ENCODE measurements at places on chromosomes 3 and 15.
A peak's percentile ranks its signal among the peaks of the same experiment; 100 is the strongest.

- no peak for DNase-seq
Observed at GRCh38 chr15:63628123-63628822, 31.1 kb downstream of the FBXL22 start.

DNA sequence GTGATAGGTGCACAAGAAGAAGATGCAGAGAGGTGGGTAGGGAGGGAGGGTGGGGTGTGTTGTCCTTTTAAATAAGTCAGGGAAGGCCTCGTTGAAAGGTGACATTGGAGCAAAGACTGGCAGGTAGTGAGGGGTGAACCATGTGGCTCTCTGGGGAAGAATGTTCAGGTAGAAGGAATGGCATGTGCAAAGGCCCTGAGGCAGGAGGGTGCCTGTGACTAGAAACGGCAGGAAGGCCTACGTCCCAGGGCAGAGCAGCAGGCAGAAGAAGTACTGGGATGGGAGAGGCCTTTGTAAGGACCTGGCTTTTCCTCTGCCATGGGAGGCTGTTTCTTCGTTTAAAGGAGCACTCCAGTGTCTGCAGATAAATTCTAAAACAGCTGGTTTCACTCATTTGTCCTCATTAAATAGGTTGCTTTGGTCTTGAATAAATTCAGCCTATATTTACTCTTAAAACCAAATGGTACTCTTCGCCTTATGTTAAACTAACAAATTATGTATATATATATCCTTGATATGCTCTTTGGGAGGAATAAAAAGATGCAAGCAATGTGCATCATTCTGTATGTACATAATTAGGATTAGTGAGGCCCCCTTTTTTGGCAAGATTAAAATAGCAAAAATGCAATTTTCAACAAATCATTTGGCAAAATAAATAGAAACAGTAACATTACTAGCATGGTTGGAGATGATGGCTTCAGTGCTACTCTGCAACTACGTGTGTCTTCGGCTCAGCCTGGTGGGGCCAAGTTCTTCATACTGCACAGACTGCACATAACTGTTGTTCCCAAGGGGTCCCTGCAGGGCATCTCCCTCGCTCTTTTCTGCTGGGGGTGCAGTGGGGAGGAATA lies 151.4 kb downstream of the KLF13 start:
- no peak for DNase-seq

GRCh38 chr3:57876632-57877031 lies 120.5 kb downstream of the SLMAP start:
- DNase-seq: no peak

DNA sequence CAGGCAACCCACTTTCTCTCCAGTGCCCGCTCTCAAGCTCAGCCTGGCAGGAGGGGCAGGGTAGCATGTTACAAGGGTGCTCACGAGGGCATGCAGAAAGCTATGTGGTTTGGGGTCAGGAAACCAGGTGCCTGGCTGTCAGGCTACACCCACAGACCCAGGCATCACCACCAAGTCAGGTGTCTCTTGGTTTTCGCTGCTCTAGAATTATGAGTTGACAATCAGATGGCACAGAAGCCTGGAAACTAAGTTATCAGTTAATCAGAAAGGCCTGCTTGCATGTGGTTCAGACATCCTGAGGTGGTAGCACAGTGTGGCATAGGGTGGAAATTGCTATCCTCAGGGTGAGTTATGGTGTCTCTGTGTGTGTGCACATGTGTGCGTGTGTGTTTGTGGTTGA lies 16.2 kb upstream of the CCR9 start:
- no peak for DNase-seq

DNA sequence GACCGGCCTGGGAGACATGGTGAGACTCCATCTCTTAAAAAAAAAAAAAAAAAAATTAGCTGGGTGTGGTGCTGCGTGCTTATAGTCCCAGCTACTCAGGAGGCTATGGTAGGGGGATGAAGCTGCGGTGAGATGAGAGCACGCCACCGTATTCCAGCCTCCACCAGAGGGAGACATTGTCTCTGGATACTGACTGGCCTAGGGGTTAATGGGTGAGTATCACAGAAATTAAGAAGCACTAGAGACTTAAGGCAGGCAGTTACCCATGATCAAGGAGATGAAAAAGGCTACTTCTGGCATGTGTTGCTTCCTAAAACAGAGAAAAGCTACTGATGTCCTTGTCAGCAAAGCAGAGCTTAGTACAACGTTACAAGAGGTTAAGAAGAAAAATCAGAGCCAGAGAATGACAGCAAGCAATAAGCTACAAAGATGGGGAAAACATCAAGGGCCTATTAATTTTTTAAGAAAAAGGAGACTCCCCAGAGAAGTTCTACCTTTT lies 8.6 kb downstream of the TFRC start:
- DNase-seq: no peak

- no peak for DNase-seq
Observed at GRCh38 chr3:156273111-156273694, 152.8 kb downstream of the KCNAB1 start.

- no peak for DNase-seq
Observed at GRCh38 chr3:136186344-136186743, 9.8 kb downstream of the MSL2 start.

DNA sequence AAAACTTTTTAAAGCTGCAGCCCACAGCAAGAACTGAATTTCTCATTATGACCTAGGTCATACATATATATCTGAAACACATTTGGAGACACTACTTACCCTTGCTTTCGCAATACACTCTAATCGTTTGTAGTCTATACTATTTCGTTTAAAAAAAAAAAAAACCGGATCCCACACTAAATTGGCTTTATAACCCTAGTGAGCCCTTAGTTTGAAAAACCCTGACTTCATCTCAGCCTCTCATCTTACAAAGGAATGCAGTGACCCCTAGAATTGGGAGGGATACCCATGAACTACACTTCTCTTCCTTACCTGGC lies 4.2 kb downstream of the RARRES1 start:
- DNase-seq: no peak

- DNase-seq: no peak
Observed at GRCh38 chr3:157956176-157956575, 150.0 kb downstream of the SHOX2 start.

DNA sequence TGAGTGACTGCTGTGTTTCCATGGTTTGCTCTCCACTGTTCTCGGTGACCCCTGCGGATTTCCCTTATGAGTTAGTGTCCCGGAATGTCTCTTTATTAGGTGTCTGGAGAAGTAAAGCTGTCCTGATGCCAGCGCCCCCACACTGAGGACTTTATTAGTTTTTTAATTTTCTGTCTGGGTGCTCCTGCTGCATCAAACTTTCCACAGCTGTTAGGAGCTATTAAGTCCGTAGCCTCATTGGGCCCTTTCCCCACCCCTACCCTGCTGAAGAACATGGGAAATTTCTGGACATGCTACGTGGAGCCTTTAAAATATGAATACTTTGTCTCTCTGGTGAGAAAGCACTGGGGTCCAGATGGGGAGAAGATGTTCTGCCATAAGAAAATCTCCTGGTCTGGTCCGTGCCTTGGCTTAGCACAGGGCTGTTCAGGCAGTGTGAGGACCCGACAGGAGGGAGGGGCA lies 161.7 kb upstream of the HES1 start:
- DNase-seq: no peak

DNA sequence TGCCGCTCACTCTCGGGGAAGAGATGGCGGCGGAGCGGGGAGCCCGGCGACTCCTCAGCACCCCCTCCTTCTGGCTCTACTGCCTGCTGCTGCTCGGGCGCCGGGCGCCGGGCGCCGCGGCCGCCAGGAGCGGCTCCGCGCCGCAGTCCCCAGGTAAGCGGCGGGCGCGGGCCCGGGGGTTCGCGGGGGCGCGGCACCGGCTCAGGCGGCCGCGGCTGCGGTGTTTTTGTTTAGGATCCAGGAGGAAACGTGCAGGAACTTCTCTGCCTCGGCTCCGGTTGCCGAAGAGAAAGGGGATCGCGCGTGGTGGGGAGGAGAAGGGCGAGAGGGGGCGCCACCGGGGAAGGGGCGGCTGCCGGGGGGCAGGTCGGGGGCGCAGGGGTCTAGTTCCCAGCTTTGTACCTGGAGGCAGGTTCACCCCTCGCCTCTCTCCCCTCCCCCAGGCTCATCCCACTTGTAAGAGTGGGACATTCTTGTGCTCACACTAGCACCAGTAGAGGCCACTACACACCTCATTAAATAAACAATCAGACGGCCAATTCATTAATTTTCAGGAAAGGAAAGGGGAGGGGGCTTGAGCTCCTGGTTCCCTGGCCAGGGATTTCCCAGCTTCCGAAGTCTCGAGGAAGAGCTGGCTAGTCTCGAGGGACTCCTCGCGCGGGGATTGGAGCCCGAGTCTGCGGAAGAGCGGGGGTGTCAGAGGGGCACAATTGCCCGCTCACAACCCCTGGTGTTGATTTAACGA lies 562 bp downstream of the NEO1 start:
- DNase-seq: no peak

- DNase-seq: peak; percentile 29
Observed at GRCh38 chr15:49848282-49848724, 227.5 kb downstream of the DTWD1 start.

DNA sequence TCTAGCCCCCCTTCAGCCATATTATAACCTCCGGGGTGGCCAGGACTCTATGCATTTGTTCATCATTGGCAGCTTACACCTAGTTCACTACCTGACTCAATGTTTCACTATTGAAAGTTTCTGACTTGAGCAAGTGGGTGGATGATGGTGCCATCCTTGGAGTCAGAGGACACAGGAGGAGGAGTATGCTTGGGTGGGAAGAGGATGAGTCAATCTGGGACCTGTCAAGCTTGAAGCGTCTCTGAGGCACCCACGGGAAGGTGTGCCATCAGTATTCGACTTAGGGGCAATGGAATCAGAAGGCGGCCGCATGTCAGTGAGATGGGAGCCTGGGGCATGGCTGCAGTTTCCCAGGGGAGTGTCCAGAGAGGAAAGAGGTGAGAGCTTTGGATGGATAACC lies 133.3 kb downstream of the EPHB1 start:
- DNase-seq: no peak

GRCh38 chr15:41584636-41585126 lies 25.7 kb downstream of the TYRO3 start:
- no peak for DNase-seq

GRCh38 chr15:74314795-74315438 lies 52.5 kb downstream of the CYP11A1 start:
- no peak for DNase-seq

DNA sequence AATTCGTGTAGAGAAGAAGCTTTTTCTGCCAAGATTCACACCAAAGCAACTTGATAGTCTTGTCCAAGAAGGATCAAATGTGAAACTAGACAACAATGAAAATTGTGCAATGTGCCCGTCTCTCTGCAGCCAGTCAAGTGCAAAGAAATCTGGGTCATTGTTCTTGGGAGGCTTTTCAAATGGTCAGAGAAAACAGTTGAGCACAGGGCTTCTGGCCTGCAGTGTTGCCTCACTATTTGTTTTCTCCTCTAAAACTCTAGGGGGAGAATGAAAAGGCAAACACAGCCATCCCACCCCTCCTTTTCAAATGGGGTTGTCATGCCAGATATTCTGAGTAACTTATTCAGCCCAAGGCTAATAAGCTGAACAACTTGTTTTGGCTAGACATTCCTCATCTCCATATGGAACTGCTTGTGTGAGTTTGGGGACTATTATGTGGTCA lies 417.6 kb upstream of the CDIN1 start:
- no peak for DNase-seq

Data from brain pericyte (primary cell).